DMS153 (cell line): ENCODE measurements at places on chromosomes 13 and 19.
A peak's percentile ranks its signal among the peaks of the same experiment; 100 is the strongest.

DNA sequence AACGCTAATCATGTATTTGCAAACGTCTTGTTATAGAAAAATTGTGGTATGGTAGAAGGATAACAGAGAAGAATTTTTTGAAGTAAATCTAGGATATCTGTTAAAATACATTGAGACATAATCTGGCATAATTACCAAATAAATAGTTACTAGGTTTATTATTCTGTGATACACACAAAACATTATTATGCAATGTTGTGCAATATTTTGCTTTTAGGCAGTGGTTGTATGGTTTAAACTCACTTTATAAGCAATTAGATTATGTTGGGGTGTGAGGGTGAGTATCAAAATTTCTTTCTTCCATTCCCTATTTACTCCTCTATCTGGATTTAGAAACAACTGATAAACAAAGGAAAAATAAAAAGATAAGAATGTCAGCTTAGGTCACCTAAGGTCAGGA lies 385.6 kb downstream of the SLITRK6 start:
- no peak for DNase-seq

DNA sequence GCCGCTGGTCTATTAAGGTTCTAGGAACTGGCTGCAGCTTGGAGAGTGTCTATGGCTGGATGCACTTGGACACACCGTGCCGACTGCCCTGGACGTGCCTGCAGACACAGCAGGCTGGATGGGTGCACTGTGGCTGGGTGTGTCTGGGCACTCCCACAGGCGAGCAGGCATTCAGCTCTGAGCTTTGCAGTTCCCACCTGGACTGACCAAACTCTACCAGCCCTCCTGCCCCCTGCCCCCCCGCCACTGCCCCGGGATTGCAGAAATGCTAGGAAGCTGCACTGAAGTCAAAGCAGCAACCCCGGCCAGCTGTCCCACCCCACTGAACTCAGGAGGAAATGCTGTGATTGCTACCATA lies 7.0 kb upstream of the LRP3 start:
- no peak for DNase-seq

DNA sequence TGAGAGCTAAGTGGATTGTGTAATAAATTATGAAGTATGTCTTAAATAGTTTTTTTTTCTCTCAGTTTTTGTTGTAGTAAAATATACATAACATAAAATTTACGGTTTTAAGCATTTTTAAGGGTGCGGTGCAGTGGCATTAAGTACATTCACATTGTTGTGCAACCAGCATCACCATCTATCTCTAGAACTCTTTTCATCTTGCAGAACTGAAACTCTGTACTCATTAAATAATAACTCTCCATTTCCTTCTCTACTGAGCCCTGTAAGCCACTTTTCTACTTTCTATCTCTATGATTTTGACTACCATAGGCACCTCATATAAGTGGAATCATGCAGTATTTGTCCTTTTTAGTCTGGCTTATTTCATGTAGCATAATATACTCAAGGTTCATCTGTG lies 87.1 kb downstream of the GJA3 start:
- DNase-seq = no peak

GRCh38 chr13:95535243-95535642 lies 17.3 kb upstream of the CLDN10 start:
- DNase-seq = no peak

DNA sequence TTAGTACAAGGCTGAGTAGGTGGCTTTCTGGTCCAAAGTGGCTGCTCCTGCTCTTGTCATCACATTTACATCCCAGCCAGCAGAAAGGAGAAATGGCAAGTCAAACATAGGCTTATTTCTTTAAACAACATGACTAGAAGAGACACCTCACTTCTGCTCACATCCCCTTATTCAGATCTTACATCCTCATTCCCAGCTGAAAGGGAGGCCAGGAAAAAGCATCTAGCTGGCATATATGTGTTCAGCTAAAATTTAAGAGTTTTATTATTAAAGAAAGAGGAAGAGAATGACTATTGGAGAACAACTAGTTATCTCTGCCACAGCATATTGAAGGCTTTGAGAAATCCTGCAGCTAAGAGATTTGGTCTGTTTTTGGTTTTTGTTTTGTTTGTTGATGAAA lies 34.1 kb downstream of the RGCC start:
- no peak for DNase-seq

- no peak for DNase-seq
Observed at GRCh38 chr19:44620667-44621066, 7.3 kb downstream of the IGSF23 start.

- no peak for DNase-seq
Observed at GRCh38 chr13:74562381-74562780, 428.2 kb upstream of the KLF12 start.

GRCh38 chr19:33510462-33511194 lies 11.0 kb downstream of the PEPD start:
- peak; percentile 23 for DNase-seq

DNA sequence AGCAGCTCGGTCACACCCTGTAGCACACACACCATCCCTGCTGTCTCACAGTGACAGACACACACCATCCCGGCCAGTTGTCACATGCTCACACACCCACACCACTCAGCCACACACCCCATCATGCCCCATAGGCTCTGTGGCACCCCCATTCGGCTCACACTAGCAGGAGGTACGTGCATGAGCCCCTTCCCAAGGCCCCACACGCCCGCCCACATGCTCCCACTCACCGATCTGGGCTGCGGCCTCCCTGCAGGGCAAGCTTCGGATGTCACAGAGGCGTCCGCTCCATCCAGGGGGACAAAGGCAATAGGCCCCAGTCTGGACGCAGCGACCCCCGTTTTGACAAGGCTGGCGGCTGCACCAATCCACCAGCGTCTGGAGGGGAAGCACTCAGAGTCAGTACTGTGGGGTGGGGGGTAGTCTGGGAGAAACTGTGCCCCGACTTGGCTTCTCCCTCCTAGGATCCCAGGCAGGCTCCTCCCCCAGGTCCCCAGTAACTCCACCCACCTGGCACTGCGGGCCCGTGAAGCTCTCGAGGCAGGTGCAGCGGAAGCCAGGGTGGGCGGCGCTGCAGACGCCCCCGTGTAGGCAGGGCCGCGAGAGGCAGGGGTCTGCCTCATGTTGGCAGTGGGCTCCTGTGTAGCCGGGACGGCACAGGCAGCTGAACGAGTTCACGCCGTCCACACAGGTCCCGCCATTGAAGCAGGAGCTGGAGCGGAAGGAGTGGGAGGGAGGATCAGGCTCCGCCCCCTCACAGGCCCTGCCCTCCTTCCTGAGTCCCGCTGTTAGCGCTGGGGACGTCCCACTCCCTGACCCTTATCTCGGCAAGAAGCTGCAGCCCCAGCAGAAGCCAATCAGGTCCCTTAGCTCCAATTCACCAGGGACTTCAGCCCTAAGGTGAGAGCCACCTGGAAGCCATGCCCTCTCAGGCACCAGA lies 20.1 kb downstream of the NOTCH3 start:
- peak; percentile 36 for DNase-seq

GRCh38 chr13:23921451-23921888 lies 24.2 kb upstream of the C1QTNF9B start:
- no peak for DNase-seq

GRCh38 chr19:36058481-36059179 lies 3.9 kb downstream of the WDR62 start:
- no peak for DNase-seq

DNA sequence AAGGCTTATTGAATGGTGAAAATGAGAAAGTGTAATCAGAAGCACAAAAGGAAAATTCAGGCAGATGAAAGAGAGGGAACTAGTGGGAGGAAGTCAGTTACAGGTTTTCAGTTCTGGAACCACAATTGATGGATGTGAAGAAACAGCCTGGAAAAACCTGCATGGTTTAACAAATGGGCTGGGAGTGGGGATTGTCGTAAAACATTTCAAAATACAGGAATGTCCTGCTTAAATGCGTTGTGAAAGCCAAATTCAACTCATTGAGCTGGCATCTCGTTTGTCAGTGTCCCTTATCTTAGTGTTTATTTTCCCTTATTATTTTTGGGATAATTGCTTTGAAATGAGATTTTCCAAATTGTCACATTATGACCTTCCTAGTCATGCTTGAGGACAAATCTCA lies 106.5 kb upstream of the RFC3 start:
- no peak for DNase-seq

- no peak for DNase-seq
Observed at GRCh38 chr19:18993115-18993514, 40.2 kb downstream of the SUGP2 start.
